Hematopoietic multipotent progenitor cell treated with erythropoietin and hydrocortisone succinate and interleukin-3 and kit ligand, for 17 days (in vitro differentiated cells): ENCODE measurements at places on chromosomes 6 and 20.

DNA sequence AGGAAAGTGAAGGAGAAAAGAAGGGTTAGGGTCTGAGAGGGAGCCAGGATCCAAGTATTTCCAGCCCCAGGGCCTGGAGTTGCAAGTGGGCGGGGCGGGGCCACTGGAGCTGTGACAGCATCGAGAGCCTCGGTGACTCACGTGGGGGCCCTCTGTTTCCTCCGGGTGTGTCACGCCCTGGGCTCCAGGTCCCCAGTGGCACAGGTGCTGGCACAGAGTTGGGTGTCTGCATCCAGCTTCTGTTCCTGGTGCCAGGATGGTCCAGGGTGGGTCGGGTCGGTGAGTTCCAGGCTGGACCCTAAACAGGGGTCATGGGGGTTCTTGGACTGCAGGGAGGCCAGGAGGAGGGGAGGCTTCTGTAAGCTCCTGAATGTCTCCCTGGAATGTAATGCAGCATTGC lies 16.7 kb downstream of the RAET1L start:
- no peak for DNase-seq

- no peak for DNase-seq
Measured at GRCh38 chr6:3911614-3912336, 62.6 kb downstream of the FAM50B start.

- DNase-seq: no peak
Measured at GRCh38 chr6:31920811-31921210, 6.7 kb upstream of the C2 start.

- DNase-seq: no peak
Measured at GRCh38 chr6:103908898-103909297, 950.8 kb downstream of the HACE1 start.

DNA sequence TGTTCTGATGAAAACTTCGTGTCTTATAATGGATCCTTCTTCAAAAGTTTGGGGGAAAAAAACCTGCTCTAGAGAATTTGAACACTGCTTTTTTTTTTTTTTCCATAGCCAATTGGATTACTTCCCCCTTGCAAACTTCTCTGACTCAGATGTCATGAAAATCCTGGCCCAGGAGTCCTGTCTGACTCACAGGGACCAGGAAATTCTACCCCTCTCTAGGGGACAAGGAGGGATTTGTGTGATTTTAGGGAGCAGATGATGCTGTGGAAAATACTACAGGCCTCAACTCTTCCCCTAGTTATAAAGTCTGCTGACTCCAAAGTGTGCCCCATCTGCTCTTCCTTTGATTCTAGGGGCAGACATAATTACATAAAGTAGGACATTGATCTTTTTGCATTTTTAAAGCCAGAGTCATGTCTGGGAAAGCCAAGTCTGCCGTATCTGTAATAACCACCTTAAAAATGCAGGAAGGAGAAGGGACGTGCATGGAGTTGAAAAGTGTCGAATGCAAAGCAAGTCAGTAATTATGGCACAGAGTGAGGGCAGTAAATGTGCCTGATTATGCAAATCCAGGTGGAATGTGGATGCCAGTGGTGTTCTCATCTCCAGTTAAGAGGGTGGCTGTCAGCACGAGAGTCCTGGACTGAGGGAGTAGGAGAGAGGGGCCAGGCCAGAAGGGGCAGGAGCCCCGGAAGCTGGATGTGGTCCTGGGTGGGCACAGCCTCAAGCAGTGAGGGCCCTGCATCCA lies 144.3 kb upstream of the SULF2 start:
- DNase-seq: no peak

- no peak for DNase-seq
Measured at GRCh38 chr20:49612127-49612738, 44.3 kb upstream of the PTGIS start.

GRCh38 chr6:134021396-134022122 lies 30.9 kb downstream of the SLC2A12 start:
- no peak for DNase-seq

GRCh38 chr20:39985271-39985827 lies 703.7 kb downstream of the MAFB start:
- no peak for DNase-seq

DNA sequence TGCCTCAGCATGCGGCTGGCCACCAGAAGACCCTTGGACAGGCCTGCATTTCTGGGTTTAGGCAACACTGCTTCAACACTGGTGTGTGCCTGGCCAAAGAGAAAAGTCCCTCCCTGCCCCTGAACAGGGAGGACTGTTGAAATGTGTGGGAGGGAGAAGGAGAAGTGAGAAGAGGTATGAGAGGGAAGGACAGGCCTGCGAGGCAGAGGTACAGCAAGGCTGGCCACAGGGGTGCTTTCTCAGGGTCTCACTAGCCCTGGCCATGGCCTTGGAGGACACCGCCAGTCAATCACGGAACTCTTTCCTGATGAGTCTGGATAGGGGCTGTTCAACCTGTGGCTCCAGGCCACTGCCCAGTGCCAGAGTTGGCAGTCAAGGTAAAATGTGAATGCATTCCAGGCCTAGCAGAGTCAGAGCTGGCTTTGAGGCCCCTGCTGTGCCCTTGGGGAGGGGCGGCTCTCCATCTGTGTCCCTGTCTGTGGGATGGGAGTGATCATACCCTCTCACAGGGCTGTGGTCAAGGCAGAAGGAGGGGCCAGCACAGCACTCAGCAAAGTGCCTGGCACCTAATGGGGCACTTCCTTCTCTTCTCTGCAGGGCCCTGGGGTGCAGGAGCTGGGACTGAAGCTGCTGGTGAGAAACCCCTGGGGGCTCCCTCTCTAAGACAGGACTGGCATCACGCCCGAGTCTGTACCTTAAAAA lies 43.2 kb upstream of the CDH22 start:
- DNase-seq: no peak

- DNase-seq: no peak
Measured at GRCh38 chr6:116476002-116476678, 15.0 kb downstream of the CALHM6 start.

GRCh38 chr6:147248859-147249258 lies 44.6 kb downstream of the STXBP5 start:
- DNase-seq: no peak

DNA sequence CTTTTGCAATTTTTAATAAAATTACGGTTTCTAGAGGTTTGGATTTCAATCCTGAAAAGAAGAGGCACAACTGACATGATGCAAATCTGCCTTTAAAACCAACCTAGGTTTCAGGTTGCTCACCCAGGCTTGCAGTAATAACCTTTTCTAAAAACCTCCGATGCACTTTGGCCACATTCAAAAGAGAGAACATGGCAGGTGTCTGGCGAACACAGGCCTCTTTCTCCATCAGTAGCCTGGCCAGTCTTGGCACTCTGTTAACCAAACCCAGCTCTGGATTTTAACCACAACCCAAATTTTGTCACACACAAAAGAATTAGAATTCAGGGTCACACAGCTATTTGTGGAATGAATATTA lies 55.8 kb upstream of the MAFB start:
- no peak for DNase-seq

GRCh38 chr6:49072146-49072545 lies 390.9 kb downstream of the MMUT start:
- DNase-seq: no peak

DNA sequence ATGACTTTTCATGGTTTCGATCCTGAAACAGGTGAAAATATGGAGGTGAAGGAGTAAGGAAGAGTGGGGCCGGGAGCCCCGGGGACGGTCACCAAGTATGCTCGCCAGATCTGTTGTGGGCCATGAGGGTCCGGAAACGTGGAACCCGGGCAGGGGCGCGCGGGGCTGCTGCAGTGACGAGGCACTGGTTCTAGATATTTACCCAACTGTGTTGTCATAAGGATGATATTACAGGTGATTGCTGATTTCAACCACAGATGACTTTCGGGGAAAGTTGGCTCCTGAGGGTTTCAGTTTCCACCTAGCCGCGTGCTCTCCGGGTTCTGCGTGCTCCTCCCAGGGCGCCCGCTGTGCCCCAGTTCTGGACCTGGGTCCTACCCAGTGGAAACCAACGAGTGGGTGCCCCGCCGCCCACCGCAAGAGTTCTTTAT lies 12.2 kb downstream of the RAET1G start:
- DNase-seq: no peak

DNA sequence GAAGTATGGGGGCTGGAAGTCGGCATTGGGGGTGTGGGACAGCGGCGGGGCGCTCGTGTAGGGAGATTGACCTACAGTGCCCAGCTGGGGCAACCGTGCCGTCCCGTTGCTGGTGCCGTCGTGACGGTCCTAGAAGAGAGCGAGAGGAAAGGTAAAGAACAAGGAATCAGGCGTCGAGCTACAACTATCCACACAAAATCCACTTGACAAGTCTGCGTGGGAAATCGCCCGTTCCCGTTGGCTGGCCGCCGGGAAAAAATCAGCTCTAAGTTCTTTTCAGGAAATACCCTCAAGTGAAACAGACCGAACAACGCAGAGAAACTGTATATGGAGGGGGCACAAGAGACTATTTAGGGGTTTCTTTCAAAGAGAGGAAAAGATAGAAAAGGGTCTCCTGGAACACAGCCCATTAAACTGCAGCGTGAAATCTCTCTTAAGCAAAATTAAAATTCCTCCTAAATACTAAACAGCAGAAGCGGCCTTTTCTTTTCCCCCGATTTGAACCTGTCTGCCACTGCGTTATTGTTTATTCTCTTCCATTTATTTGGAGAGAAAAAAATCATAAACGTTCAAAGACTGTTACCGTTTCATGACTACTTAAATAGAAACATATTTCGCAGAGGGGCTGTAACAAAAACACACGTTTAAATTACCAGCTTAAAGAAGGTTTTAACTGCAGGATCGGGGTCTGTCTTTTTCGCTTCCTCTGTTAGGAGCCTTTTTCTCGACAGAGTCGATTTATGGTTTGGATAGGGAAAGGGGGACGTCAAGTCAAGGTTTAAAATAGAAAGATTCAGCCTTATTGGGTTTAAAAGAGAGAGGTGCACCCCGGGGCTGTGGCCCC lies 4.4 kb downstream of the TFAP2A start:
- no peak for DNase-seq

DNA sequence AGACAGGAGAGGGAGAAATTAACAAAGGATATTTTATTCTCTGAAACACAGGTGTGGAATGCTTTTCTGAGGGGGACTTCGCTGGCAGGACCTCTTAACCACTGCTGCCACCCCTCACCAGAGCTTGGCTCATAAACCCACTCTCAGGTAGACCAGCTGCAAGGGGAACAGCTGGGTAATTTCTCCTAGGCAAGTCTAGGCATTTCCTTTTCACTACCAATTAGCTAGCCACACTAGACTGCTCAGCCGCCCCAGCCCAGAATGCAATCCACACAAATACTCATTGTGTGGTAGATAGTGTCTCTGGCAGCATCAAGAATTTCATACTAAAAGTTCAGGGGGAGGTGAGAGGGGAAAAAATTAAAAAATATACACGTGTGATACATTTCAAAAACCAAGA lies 267.6 kb upstream of the ID4 start:
- no peak for DNase-seq

- no peak for DNase-seq
Measured at GRCh38 chr6:128597004-128597403, 76.6 kb upstream of the PTPRK start.

GRCh38 chr6:119148098-119148824 lies 69.8 kb upstream of the FAM184A start:
- DNase-seq: peak; percentile 83

- no peak for DNase-seq
Measured at GRCh38 chr20:704726-705125, 29.1 kb upstream of the SCRT2 start.

GRCh38 chr6:47919875-47920274 lies 138.0 kb downstream of the OPN5 start:
- DNase-seq: no peak

DNA sequence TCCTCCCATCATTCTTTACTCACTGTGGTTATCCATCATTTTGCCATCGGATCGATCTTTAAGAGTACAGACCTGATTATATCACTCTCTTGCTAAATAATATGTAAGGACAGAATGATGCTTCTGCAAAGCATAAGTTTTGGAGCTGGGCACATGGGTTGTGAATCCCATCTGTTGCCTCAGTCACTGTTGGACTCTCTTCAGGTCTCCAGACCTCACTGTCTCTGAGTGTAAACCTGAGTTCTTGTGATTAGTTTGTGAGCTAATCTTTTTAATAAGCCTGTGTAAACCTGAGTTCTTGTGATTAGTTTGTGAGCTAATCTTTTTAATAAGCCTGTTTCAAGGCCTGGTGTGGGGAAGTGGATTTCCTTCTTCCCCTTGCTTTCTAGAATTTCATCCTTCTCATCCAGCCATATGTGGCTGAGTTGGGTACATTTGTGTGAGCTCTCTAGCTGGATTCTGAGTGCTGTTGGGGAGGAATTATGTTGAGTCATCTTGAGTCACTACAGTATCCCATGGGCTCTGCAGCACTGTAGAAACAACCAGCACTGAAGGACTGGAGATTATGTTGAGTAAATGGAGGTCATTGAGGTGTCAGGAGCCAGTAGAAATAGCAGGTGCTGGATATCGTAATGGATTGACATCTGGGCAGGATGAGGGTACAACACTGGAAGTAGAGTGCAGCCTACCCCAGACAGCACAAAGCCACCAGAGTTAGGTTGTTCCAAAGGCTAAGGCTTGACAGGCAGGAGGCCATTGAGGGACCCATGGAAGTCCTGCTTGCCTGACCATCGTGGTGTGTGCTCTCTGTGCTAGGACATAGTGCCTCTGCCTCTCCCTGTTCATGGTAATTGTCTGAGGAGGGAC lies 52.4 kb downstream of the SCAND1 start:
- peak; percentile 74 for DNase-seq

GRCh38 chr20:23666698-23667097 lies 22.1 kb downstream of the CST4 start:
- DNase-seq: no peak

- DNase-seq: no peak
Measured at GRCh38 chr6:168326294-168327261, 7.0 kb upstream of the DACT2 start.

DNA sequence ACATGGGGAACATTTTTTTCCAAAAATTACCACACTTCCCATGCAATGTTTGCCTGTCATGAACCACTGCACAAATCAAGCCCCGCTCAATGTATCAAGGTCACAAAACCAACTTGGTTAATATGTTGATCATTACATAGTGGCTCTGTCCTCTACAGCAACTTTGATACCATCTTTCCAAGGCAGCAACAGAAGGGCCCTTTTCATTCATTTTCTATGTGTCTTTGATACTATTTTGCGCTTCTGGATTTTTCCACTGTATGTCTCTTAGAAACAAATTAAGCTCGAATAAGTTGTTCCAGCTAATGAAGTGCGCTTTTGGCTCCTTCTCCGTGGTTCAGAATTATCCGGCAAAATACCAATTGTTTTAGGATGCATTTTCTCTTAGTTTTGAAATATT lies 1.5 kb downstream of the ZHX3 start:
- DNase-seq: no peak

DNA sequence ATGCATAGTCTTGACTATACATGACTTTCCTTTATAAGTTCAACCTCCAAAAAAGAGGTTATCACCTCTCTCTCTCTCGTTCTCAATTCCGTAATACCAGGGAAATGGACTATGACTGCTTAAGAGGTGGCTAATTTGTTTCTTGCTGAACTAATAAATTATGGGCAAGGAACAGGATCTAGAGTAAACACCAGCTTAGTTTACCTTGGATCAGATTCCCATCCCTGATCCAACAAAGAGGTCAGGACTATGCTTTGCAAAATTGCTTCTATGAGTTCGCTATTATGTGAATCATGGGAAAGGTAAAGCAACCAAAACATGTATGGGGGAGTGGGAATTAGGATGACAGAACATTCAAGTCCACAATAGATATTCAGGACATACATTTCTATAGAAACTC lies 630.7 kb downstream of the HACE1 start:
- DNase-seq: no peak

- no peak for DNase-seq
Measured at GRCh38 chr6:79694623-79695343, 63.7 kb downstream of the SH3BGRL2 start.

GRCh38 chr20:38825901-38826625 lies 20.6 kb downstream of the PPP1R16B start:
- DNase-seq: no peak
